ENCODE measurements at places on chromosomes 4 and X. TPM values are rescaled to one million over a fixed set of nuclear protein-coding genes. Genes with fewer than 3 reads are reported as not detected.

GRCh38 chr4:101205916-101206315 lies 141.4 kb downstream of the PPP3CA start:
- no peak for DNase-seq

GRCh38 chrX:104310090-104310489 lies 55.4 kb upstream of the ESX1 start:
- no peak for DNase-seq

Gene RENBP
- 26.5 TPM for polyA plus RNA-seq

Gene THOC2
- 17.8 TPM for polyA plus RNA-seq

All from H1 (cell line).